NCI-H460 (cell line): ENCODE measurements at places on chromosomes 13 and 19. TPM values are rescaled to one million over a fixed set of nuclear protein-coding genes. Genes with fewer than 3 reads are reported as not detected.

Gene PLIN5
- not detected in 2 replicates for total RNA-seq

GRCh38 chr13:62512194-62513141 is 1096.8 kb upstream of the PCDH20 start:
- peak; percentile 33 for DNase-seq

DNA sequence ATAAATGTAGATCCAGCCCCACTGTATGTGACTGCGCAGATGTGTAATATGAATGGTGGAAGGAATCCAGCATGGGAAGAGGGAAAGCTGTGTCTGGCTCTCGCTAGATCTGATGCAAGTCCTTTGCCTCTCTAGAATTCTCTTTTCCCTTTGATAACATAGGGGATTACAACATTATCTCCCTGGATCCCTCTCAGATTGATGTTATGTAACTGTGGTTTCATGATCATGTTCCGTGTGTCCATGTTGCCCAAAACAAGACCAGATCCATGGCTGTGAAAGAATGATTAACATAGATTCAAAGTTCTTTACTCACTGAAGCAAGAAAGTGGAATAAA is 184.0 kb upstream of the UBL3 start:
- DNase-seq = no peak

Gene SPRED3
- total RNA-seq = 0.29 and 0.97 TPM in 2 replicates

GRCh38 chr19:953445-954271 is 27.8 kb downstream of the ARID3A start:
- DNase-seq = no peak

DNA sequence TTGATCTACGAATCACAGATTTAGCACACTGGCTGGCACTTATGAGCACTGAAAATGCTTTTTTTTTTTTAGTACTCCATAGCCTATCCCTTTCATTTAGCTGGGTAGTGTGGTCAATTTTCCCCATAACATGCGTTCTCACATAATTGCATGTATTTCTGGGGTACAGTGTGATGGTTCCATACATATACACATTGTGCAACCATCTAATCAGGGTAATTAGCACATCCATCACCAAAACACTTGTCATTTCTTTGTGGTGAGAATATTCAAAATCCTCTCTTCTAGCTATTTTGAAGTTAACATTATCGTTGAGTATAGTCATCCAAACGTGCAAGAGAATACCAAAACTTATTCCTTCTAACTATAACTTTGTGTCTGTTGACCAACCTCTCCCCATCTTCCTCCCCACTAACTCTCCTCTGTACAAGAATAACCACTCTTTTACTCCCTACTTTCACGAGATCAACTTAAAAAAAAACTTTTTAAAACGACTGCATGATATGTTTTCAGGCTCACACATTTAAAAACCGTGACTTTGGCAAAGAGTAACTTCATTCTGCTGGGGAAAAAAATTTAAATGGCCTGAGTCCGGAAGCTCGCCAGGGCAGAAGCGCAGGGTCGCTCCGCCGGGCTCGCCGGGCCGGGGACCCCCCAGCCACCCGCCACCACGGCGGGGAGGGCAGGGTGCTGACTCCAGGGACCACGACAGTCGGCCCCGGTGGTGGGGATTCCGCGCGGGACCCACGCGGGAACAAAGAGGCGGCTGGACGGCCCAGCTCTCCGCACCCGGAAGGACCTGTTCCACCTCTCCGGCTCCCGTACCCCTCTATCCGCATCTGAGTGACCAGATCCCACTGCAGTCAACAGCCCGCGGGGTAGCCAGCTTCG is 868 bp upstream of the UBAC2 start:
- no peak for DNase-seq

- no peak for DNase-seq
Observed at GRCh38 chr13:30872685-30873461, 33.2 kb upstream of the MEDAG start.

Gene VSTM2B
- not detected in 2 replicates for total RNA-seq

- no peak for DNase-seq
Observed at GRCh38 chr13:37491661-37492060, 106.9 kb downstream of the POSTN start.

Gene IRGC
- total RNA-seq = not detected in 2 replicates

- no peak for DNase-seq
Observed at GRCh38 chr19:5205381-5205780, 135.2 kb downstream of the PTPRS start.
